Left kidney (tissue), 8 donors: ENCODE measurements at places on chromosomes 6 and 20. TPM values are rescaled to one million over a fixed set of nuclear protein-coding genes. Genes with fewer than 3 reads are reported as not detected.

Gene HLA-DQA1
- polyA plus RNA-seq = 3.3 TPM

Gene MYH7B
- polyA plus RNA-seq = 1.6 TPM

Gene FLRT3
- polyA plus RNA-seq = 162 TPM

Gene NRN1
- 3.6 TPM for polyA plus RNA-seq

Gene BMP6
- polyA plus RNA-seq = 6.8 TPM

Gene TSPYL1
- polyA plus RNA-seq = 103 TPM

Gene PREX1
- polyA plus RNA-seq = 11.7 TPM

Gene FKBP5
- polyA plus RNA-seq = 26.8 TPM

Gene NHLRC1
- polyA plus RNA-seq = 1.9 TPM

Gene SAPCD1
- 16.0 TPM for polyA plus RNA-seq

Gene HLA-F
- 5.0 TPM for polyA plus RNA-seq

Gene PLA2G7
- polyA plus RNA-seq = 2.6 TPM

Gene OPN5
- 1.4 TPM for polyA plus RNA-seq

Gene HSPA1L
- polyA plus RNA-seq = 3.8 TPM

Gene ADAT2
- 30.7 TPM for polyA plus RNA-seq

Gene LHFPL5
- not detected for polyA plus RNA-seq

Gene ENPP5
- 20.1 TPM for polyA plus RNA-seq

Gene CRISP2
- polyA plus RNA-seq = 0.20 TPM

Gene BFSP1
- 3.6 TPM for polyA plus RNA-seq

Gene CLPSL2
- not detected for polyA plus RNA-seq

Gene NTSR1
- 1.5 TPM for polyA plus RNA-seq

Gene FRS3
- polyA plus RNA-seq = 5.0 TPM

Gene KIAA1755
- polyA plus RNA-seq = 2.1 TPM

Gene OXT
- polyA plus RNA-seq = 0.60 TPM
